Esophagus squamous epithelium (tissue), 5 donors: ENCODE measurements at places on chromosomes 7 and 10.

DNA sequence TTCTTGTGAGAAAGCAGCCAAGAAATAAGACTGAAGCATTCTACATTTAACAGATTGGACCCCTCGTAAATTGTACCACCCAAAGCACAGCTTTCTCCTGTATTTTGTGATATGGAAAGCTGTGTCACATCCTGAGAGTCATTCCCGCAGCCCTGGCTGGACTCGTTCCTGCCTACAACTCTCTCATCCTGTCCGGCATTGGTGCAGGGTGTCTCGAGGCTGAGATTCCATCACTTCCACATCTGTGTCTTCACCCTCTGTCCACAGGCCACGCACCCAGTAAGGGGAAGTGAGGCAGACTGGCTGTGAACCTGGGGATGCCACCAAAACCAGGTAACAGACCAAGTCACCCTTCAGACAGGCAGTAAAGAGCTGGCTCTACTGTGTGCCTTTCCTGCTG, 146.2 kb upstream of the KLF6 start:
- no peak for DNase-seq

- DNase-seq, result no peak
These were observed 47.8 kb upstream of the ELN start for GRCh38 chr7:73980206-73980605.

GRCh38 chr10:13087986-13088618, 11.9 kb upstream of the OPTN start:
- DNase-seq, result no peak

GRCh38 chr7:44534501-44534900, 6.6 kb downstream of the NPC1L1 start:
- DNase-seq, result no peak

GRCh38 chr10:95533590-95533989, 27.6 kb downstream of the SORBS1 start:
- no peak for DNase-seq

DNA sequence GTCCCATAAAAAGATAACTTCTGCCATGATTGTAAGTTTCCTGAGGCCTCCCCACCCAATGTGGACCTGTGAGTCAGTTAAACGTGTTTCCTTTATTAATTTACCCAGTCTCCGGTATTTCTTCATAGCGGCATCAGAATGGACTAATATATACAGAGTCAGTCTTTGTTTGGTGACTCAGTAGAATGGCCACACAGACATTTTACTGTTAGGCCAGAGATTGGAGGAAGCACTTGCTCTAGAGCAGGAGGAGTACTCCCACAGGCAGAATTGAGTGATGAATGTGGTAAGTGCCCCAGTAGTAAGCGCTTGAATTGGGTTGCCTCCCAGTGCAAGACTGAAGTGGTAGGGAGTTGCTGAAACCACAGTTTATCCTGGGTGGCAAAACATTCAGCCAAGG, 149.5 kb upstream of the SMIM30 start:
- DNase-seq, result no peak

- no peak for DNase-seq
These were observed 3.6 kb upstream of the GIMAP5 start for GRCh38 chr7:150733482-150734095.

DNA sequence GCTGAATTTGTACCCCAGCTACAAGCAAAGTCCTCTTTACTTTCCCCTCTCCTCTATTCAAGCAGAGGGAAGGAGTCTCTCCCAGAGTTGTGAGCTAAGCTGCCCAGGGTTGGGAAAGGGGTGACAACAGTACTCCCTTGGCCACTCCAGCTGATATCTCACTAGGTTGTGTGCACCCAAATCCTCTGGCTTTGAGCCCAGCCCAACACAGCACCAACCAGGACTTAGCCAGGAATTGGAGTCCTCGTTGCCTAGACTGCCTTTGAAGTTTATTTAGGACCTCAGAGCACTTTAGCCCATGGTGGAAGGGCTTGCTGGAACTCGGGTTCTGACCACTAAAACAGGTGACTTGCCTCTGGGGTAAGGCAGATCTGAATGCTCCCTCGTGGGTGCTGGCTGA, 35.7 kb upstream of the DYNC1I1 start:
- DNase-seq, result no peak
